ENCODE measurements at places on chromosomes 12 and 14.

- no peak for DNase-seq
Measured at GRCh38 chr14:70567791-70568190, 32.7 kb downstream of the MED6 start.

DNA sequence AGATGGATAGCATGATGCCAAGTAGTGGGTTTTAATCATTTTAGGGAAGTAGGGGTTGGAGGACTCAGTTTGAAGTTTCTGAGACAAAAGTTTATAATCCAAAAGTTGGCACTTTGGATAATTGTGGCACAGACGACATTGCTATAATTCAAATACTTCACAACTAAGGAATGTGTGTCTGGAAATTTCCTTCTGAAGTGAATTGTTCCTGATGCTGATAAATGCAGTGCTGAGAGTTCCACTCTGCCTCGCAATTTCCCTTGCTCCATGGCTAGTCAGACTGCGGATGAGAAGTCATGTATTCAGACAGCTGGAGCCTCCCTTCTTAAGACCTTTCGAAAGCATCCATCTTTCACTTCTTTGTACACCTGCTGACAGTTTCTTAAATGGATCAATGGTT is 393.3 kb upstream of the PRICKLE1 start:
- no peak for DNase-seq

GRCh38 chr12:95204141-95204866 is 13.0 kb downstream of the FGD6 start:
- peak; percentile 36 for DNase-seq

- no peak for DNase-seq
Measured at GRCh38 chr12:14310866-14311265, 54.6 kb upstream of the ATF7IP start.

- no peak for DNase-seq
Measured at GRCh38 chr12:57229046-57229633, 371 bp upstream of the SHMT2 start.
